ENCODE measurements at places on chromosomes 7 and 10. TPM values are rescaled to one million over a fixed set of nuclear protein-coding genes. Genes with fewer than 3 reads are reported as not detected.

Gene SNX10
- 30.9 TPM for polyA plus RNA-seq

- no peak for DNase-seq
- H3K4me3 ChIP-seq, result no peak overlapping the region
- H3K27me3 ChIP-seq, result no peaks in the 10 kb centered on the region
- H3K36me3 ChIP-seq, result no peaks in the 10 kb centered on the region
- no peaks in the 10 kb centered on the region for H3K4me1 ChIP-seq
These were observed 8.9 kb upstream of the CUBN start for GRCh38 chr10:17138460-17139042.

DNA sequence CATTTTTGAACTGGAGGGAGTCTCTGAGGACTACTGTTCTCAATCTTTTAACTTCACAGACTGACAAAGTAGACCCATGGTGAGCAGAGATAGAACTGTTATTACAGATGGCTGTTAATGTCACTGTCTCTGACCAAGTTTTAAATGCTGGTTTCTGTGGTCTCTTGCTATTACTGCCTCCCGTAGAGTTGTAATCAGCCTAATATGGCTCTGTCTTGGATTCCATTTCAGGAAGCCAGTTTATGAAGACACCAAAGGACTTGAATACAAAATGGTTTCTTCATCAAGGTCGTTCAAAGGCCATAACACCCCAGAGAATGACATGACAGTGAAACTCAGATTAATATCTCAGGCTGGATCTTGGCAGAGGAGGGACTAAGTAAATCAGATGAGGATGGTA is 3.9 kb downstream of the SFRP4 start:
- H3K4me3 ChIP-seq, result no peak overlapping the region
- peaks cover 8% of the 10 kb centered on the region for H3K27me3 ChIP-seq
- no peaks in the 10 kb centered on the region for H3K4me1 ChIP-seq
- no peak for DNase-seq

- H3K4me3 ChIP-seq, result no peak overlapping the region
- H3K27ac ChIP-seq, result no peak overlapping the region
- no peak for DNase-seq
- no peaks in the 10 kb centered on the region for H3K27me3 ChIP-seq
These were observed 22.9 kb upstream of the CHST12 start for GRCh38 chr7:2380461-2380860.

DNA sequence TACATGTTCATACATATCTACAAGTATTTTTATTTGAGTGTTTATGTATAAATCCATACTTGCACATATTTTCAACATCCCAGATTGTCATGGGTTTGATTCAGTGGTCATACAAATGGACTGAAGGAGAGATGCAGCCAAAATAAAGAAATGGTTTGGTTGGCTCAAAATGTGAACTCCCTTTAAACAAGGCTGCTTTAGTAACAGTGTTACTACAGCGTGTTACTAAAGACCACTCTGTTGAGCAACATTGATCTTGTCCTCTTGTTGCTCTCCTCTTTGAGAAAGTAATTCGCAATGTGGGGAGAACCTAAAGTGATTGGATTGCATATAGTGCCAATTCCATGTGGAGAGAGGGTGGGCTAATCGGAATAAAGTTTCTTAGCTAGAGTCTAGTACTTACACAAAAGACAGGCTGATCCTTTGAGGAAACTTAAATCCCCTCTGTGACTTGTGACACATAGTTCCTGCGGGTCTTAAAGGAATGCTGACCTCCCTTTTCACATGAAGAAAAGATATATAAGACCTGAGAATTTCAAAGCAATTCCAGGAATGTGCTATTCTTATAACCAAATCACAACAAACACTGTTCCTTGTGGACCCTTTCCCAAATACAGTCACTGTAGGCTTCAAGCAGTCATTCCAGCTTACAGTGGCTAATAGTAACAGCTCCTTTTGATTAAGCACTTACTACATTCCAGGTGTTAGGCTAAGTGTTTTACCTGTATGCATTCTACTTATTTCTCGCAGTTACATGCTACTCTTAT is 144.3 kb downstream of the FZD1 start:
- H3K27me3 ChIP-seq, result no peaks in the 10 kb centered on the region
- H3K36me3 ChIP-seq, result no peaks in the 10 kb centered on the region
- H3K4me3 ChIP-seq, result no peak overlapping the region
- DNase-seq, result no peak
